ENCODE measurements at places on chromosomes 7 and 10. TPM values are rescaled to one million over a fixed set of nuclear protein-coding genes. Genes with fewer than 3 reads are reported as not detected.

The TUBB8 gene
- not detected for total RNA-seq

The GPC2 gene
- total RNA-seq = 5.6 TPM

The RPEL1 gene
- total RNA-seq = not detected

The LEP gene
- under 0.01 TPM for total RNA-seq

The GALNT17 gene
- total RNA-seq = not detected

The PDK4 gene
- 4.2 TPM for total RNA-seq

The ZNF365 gene
- 0.28 TPM for total RNA-seq

The CHST3 gene
- total RNA-seq = 10.0 TPM

The ANXA8L1 gene
- not detected for total RNA-seq

The LAMB1 gene
- total RNA-seq = 969 TPM

The IFIT2 gene
- 1.7 TPM for total RNA-seq

The ABCF2 gene
- total RNA-seq = 72.9 TPM

The GIMAP6 gene
- total RNA-seq = 150 TPM

The MRLN gene
- not detected for total RNA-seq

The FOXP2 gene
- total RNA-seq = under 0.01 TPM

The A1CF gene
- total RNA-seq = not detected

The ACHE gene
- total RNA-seq = 0.18 TPM

The PLXNA4 gene
- 18.4 TPM for total RNA-seq

The KLF14 gene
- total RNA-seq = not detected

The OR13A1 gene
- not detected for total RNA-seq

The EN2 gene
- total RNA-seq = 0.09 TPM

The ZNF438 gene
- total RNA-seq = 5.0 TPM

The AGAP6 gene
- 3.6 TPM for total RNA-seq

The ADAMTS14 gene
- not detected for total RNA-seq

The UPK3B gene
- total RNA-seq = 0.27 TPM

The GNGT1 gene
- not detected for total RNA-seq

The WASL gene
- 11.7 TPM for total RNA-seq

The CHRM2 gene
- total RNA-seq = not detected

The GNG11 gene
- total RNA-seq = 146 TPM

The CYP26C1 gene
- total RNA-seq = 0.47 TPM

The PRF1 gene
- not detected for total RNA-seq

The ZC3HAV1 gene
- total RNA-seq = 38.4 TPM

The LMTK2 gene
- total RNA-seq = 8.0 TPM

The METTL27 gene
- total RNA-seq = 0.09 TPM

The PAX2 gene
- total RNA-seq = not detected
